CD4-positive, alpha-beta memory T cell (primary cell): ENCODE measurements at places on chromosomes 16 and 17.

DNA sequence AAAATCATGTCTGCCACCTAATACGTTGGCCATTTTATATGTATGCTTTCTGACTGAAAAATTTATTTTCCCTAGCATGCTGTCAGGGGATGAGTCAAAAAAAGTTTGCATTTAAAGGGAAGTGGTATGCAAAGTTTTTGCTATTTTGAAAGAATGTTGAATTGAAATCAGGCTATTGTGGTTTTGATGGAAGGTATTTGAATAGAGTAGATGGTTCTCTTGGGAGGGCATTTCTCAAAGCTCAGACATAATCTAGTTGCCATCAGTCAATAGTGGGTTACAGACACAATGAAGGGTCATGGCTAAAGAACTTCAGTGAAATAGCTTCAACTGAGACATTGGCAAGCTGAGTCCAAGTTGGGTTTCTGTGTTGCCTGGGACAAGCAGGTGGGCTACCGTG lies 102.4 kb downstream of the MAP2K6 start:
- no peak for DNase-seq

DNA sequence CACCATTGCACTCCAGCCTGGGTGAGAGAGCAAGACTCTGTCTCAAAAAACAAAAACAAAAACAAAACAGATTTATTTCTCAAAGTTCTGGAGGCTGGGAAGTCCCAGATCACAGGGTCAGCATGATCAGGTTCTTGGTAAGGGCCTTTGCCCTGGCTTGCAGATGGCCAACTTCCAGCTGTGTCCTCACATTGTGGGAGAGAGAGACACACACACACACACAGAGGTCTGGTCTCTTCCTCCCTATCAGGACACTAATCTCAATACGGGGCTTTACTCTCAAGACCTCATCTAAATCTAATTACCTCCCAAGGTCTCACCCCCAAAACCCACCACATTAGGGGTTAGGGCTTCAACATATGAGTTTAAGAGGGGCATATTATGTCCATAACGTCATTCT lies 26.4 kb upstream of the TAOK1 start:
- no peak for DNase-seq

DNA sequence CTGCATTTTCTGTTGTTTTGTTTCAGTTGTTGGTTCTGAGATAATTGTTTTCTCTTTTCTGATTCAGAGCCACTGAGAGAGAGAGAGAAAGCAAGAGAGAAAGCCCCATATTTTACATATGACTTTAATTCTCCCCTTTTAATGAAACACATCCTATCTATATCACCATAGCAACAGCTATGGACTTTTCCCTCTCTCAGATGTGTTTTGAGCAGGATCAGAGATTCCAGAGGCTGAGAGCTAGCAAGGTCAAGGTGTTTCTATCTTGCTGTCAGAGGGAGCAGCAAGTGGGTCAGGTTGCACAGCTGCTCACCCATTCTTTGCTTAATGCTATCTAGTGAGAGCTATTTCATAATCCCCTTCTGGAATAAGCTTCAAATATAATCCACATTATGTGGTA lies 415.9 kb downstream of the CA10 start:
- no peak for DNase-seq

DNA sequence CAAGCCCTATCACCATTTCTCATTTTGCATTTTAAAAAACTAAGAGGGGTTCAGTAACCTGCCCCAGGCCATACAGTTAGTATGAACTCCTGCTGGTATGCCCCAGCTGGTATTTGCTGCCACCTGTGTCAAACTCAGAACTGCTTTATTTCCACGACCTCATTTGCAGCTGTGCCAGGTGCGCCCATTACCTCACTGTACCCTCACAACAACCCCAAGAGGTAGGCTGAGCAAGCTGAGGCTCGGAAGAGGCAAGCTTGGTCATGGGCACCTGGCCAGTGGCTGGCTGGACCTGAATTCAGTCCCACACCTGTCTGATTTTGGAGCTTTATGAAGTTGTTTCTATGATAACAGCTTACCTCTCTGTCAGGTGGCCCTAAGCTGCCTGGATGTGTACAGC lies 7.6 kb downstream of the EPN2 start:
- DNase-seq = no peak

- DNase-seq = no peak
These were observed 171.2 kb downstream of the C16orf78 start for GRCh38 chr16:49544828-49545227.

DNA sequence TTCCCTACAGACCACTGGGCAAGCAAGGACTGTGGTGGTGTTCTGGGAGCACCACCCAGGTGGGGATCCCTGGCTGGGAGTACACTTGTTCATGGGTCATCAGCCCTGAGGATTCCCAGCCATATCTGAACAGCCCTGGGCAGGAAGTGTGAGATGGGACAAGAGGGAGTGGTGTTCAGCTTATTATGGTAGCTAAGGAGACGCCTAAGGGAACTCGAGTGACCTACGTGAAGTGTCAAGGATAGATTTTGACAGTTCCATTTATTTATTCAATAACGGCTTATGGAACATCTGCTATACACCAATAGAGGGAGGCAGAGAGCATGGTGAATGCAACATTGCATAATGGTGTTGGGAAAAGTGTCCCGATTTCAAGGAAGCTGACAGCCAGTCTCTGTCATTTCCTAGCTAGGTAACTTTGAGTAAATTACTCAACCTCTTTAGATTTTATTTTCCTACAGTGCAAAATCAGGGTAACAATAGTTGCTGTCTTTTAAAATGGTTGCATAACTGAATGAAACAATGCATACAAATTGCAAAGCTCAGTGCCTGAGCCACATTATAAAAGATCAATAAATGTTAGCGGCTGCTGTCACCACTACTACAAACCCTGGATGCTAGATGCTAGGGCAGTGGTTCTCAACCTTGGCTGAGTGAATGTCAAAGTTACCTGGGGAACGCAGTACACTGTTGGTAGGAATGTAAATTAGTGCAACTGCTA lies 534.1 kb downstream of the GRIN2A start:
- no peak for DNase-seq

DNA sequence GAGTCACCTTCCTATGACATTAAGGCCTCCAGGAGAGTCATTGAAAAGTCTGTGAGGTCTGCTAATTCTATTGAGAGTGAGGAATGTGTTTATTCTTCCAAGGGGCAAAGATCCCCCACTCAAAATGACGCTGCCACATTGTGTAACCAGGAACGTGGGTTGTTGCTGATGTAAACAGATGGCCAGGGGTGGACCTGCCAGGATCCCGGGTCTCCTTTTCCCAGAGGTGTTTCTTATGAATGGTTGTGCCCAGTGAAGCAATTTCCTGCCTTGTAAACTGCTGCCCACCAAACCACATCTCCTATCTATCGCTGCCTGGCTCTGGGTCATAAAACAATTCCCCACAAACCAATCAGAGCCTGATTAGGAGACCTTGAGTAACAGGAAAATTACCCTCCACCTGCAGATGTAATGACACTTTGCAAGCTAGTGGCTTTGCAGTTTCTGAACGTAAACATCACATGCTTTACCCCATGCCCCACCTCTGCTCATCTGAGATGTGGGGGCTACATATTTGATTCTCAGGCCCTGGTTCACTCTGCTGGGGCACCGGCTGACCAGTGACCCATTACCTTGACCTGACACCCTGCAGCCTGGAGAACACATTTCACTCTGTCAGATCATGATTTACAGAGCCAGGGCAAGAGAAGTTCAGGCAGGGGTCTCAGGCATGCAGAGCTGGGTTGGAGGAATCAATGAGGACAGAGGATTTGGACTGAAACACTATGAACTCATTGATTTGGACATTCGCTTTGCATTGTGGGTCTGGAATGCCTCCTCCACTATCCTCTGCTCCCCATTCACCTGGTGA lies 33.1 kb upstream of the DDX52 start:
- no peak for DNase-seq

DNA sequence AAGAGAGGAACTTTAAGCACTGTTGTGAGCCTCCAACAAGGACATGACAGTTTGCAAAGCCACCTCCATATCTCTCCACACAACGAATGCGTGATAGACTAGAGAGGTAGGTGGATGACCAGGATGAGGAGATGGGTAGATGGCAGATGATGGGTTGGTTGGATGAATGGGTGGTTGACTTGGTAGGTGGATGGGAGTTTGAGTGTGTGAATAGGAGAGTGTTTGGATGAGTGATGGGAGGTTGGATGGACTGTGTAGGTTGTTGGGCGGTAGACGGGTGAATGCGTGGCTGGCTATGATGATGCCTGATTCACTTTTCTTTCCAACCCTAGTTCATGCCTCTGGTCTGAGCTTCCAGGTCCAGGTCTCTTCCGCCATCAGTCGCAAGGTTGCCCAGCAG lies 4.1 kb downstream of the CDH16 start:
- DNase-seq = no peak

- DNase-seq = no peak
These were observed 23.4 kb downstream of the RNFT1 start for GRCh38 chr17:59941131-59941530.

DNA sequence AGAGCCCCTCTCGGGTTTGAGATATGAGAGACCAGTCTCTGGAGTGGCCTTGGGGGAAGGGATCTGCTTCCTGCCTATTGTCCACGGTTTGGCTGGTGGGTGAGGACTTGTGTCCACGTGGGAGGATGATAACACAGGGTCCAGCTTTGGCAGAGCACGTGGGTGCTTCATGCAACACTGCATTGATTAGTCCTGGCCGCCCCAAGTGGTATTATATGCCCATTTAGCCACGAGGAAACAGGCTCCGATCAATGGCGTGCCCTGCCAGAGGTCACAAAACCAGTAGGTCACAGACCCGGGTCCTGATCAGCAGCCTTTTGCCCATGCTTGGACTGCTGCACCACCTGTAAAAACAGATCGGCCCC lies 141.6 kb downstream of the RGS9 start:
- DNase-seq = no peak

DNA sequence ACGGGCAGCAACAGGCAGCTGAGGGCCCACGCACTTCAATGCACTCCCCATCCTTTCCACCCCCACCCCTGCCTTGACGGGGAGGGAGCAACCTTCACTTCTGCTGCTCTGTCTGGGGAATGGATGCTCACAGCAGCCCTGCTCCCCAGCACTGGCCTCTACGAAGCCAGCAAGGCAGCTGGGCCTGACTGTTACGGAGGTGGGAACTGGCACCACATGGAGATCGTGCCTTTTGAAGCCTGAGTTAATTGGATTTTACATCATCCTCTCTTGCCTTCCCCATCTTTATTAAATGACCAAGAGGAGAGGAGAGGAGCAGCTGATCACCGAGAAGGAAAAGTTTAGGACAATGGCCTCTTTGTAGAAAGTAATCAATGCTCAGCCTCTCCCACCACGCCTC lies 187.0 kb upstream of the RPL38 start:
- DNase-seq = no peak

- DNase-seq = no peak
These were observed 2.7 kb downstream of the WWOX start for GRCh38 chr16:78102122-78102660.

DNA sequence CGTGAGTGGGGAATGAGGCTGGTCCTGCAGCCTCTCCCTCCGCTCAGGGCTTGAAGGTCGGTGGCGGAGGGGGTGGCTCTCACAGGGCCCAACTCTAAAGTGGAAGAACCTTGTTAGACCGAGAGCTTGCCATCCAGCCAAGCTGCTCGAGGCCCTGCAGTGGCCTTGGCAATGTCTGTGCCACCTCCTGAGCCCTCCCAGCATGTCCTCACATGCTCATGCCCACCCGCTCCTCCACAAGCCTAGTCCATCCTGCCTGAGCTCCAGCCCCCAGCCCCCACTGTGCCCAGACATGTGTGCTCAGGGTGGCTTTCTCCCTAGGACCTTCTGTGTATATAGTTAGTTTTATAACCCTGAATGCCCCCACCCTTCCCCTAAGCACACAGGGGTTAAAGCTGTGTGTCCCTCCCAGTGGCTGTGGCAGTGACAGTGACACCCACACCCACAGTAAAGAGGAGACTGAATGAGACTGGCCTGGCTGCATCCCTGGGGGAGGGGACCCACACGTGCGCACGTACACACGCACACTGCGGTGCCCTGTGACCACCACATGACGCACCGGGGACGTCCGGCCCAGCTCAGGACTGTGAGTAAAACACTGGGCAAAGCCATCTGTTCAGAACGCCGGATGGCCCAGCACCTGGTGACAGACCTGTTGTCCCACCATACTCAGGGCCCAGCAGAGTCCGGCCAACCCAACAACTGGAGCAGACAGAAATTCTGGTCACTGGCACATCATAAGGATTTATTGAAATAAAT lies 15.6 kb downstream of the PDK2 start:
- no peak for DNase-seq

DNA sequence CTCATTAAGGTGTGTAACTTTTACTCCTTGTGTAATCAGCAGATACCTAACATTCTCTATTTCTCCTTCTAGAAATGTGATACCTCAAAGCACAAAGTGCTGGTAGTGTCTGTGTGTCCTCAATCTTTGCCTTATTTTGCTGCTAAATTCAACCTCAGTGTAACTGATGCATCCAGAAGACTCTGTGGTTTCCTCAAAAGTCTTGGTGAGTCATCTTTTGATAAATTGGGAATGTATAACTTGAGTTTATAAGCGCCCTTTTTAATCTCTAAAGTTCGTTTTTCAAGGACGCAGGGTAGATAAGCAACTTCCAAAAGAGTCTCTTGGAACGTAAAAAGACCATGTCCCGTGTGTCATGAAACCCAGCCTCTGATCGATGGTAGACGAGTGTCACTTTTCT lies 10.2 kb downstream of the NARF start:
- DNase-seq = no peak

- DNase-seq = no peak
These were observed 11.8 kb upstream of the TMEM98 start for GRCh38 chr17:32916134-32916533.

DNA sequence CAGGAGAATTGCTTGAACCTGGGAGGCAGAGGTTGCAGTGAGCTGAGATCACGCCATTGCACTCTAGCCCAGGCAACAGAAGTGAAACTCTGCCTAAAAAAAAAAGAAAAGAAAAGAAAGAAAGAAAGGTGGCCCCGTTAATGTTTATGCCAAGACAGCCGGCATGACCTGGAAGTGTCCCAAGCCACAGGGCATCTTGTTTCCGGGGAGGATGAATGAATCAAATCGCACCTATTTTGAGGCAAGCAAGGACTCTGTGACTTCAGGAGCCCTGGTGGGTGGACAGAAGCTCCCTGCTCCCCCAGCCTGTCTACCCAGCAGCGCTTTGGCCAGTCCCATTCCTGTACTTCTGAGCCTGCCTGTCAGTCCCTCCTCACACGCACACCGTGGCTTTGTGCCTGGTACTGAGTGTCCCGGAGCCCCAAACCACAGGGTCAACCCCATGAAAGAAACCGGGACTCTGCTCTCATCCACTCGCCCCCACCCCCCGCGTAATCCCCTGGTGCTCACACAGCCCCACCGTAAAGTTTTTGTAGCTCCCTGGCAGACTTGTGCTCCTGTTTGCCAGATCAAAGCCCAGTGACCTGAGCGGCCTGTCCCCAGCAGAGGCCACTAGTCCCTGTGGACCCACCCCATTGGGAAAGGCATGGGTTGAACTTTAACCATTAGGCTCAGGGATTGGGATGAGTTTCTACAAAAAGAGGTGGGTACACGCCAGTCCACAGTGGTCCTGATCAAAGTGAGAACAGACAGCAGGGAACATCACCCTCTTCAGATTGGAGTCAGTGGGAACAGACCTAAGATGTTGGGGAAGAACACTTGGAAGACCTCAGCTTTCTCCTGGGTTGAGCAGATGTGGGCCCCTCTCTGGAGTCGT lies 19.3 kb downstream of the CD2BP2 start:
- DNase-seq = no peak

- no peak for DNase-seq
These were observed 39.6 kb downstream of the STX8 start for GRCh38 chr17:9536061-9536460.

GRCh38 chr17:57666201-57666870 lies 78.8 kb downstream of the CCDC182 start:
- no peak for DNase-seq

- no peak for DNase-seq
These were observed 2.9 kb upstream of the EPX start for GRCh38 chr17:58189436-58190146.
